ENCODE measurements at places on chromosomes 6 and 20.
A peak's percentile ranks its signal among the peaks of the same experiment; 100 is the strongest.

DNA sequence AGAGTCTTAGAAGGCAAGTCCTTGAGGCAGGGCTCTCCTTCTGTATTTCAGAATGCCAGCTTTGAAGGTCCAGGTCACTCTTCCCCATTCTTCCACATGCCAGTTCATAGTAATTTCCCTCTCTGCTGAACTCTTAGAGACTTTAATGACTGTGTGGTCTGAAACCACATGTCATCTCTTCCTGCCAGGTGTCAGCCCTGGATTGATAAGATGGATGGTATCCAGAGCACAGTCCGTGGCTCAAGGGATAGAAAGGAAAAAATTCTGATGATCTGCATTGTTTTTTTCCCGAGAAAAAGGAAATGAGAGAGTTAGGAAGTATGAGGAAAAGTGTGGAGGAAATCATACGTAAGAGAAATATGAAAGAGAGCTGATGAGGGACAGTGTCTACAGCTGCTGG is 250.9 kb downstream of the TPBG start:
- DNase-seq, result no peak

DNA sequence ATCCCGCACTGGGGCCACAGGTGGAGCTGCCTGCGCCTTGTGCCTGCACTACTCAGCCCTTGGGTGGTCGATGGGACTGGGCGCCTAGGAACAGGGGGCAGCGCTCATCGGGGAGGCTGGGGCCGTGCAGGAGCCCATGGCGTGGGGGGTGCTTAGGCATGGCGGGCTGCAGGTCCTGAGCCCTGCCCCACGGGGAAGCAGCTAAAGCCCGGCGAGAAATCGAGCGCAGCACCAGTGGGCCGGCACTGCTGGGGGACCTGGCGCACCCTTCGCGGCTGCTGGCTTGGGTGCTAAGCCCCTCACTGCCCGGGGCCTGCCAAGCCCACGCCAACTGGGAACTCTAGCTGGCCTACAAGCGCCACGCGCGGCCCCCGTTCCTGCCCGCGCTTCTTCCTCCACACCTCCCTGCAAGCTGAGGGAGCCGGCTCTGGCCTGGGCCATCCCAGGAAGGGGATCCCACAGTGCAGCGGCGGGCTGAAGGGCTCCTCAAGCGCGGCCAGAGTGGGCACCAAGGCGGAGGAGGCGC is 5.8 kb downstream of the HIVEP1 start:
- no peak for DNase-seq

- no peak for DNase-seq
These were observed at the start of gene NKX2-4 for GRCh38 chr20:21397341-21398108. TSS of gene NKX2-4 (minus strand) at chr20:21397526. CDS start at chr20:21397399, 127 bp downstream.

- no peak for DNase-seq
These were observed 163.2 kb upstream of the TAB2 start for GRCh38 chr6:149154261-149154821.

DNA sequence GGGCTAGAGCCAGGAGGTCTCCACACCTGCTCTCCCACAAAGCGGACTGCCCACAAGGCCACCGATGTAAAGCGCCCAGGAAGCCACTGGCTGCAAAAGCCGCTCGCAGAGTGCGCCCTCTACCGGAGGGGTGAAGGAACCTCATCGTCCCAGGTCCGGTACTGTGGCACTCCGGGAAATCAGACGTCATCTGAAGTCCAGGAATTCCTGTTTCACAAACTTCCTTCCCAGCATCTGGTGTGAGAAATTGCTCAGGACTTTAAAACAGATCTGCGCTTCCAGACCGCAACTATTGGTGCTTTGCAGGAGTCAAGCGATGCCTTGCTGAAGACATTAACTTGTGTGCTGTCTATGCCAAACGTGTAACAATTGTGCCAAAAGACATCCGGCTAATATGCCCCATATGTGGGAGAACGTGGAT is 115.1 kb upstream of the ARID1B start:
- no peak for DNase-seq

DNA sequence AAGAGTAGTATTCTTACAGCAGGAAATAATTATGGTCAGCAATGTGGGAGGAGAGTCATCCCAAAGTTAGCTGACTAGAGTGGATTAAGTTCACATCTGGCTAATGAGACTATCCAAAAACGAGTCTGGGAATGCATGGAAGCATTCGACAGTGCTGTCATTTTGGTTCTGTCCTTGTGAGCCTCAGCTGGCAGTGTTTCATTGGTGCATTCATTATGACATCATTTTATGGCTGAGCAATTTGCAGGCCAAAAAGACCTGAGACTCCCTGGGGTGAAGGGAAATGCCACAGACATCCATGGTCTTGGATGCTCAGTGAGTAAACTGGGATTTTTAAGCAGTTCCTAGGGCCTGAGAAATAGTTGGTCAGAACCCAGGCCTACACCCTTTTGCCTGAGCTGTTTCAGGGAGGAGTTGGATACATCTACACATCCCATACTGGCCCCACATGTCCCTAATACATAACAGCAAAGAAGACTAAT is 196.4 kb upstream of the CCN2 start:
- DNase-seq, result peak; percentile 95

DNA sequence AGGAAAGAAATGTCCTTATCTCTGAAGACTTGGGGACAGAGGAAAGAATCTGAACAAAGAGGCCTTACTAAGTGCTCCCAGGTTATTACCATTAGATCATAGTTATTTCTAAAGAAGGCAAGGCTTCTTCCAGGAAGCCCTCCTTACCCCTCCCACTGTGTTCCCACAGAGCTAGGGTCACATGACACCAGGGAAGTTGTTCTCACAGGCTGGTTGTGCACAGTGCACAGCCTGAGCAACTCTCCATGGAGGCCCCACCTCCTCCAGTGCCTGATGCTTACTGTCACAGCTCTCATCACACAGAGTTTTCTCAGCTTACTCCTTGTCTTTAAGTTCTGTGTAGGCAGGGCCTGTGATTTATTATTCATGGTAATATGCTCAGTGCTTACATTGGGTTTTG is 68.9 kb upstream of the SCGN start:
- DNase-seq, result no peak

Measured in RPMI7951 (cell line).